ENCODE measurements at places on chromosomes 2 and 18.

- peak; percentile 4 for DNase-seq
Observed at GRCh38 chr2:151197184-151198108, 64.2 kb downstream of the RBM43 start.

GRCh38 chr2:142325870-142326269, 195.1 kb upstream of the LRP1B start:
- no peak for DNase-seq

- DNase-seq, result peak; percentile 56
Observed at GRCh38 chr2:191845248-191845715, 1.6 kb downstream of the CAVIN2 start.

DNA sequence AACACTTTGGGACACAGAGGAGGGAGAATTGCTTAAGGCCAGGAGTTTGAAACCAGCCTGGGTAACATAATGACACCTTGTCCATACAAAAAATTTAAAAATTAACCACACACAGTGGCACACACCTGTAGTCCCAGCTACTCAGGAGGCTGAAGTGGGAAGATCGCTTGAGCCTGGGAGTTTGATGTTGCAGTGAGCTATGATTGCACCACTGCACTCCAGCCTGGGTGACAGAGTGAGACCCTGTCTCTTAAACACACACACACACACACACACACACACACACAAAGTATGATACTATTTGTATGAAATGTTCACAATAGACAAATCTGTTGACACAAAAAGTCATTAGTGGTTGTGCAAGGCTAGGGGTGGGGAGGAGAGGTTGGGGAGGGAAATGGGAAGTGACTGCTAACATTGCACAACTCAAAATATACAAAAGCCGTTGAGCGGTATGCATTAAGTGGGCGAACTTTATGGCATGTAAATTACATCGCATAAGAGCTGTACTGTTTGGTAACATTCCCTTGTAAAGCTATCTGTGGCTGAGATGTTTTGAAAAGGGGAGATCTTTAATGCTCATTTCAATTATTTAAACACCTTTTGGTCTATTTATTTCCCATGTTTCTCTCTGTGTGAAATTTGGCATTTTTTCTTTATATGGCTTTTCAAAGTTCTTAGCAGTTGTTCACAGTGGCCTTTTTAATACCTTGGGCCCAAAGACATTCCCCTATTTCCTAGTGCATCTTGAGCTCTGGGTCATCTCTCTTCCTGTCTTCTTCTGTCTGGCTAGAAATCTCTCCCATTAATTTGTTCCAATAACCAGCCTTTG, 58.9 kb upstream of the ZNF516 start:
- peak; percentile 67 for DNase-seq

- DNase-seq, result no peak
Observed at GRCh38 chr2:67201521-67201920, 195.6 kb upstream of the ETAA1 start.

DNA sequence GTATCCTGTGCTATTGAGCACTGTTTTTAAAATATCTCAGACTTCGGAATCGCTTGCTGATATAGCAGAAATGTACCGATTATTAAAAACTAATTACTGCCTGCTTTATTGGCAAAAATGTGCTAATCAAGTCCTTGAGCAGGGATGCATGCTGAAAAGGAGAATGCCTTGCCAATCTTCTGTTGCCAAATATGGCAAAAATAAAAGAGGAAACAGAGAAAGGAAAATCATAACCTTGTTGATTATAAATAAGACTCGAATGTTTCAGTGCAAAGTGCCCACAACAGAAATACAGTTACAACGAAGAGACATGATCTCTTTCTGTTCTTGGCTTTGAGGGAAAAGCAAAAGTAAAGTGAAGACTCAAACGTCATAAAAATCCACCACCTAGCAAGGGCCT, 248.5 kb downstream of the TMEM182 start:
- DNase-seq, result no peak

DNA sequence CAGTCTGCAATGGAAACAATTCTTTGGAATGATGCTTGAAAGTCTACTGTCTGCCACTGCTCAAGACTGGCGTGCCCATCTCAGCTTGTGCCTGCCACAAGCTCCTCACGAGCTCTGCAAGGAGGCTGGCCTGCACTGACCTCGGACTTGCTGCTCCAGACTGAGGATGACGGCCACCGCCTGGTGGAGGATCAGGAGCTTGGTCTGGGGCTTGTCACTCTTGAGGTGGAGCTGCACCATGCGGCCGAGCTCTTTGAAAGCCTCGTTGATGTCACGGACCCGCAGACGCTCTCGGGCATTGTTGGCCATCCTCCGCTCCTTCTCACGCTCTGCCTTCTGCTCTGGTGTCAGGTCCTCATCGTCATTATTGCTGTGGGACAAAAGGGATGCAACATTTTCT, 269.4 kb upstream of the CCDC68 start:
- DNase-seq, result no peak

DNA sequence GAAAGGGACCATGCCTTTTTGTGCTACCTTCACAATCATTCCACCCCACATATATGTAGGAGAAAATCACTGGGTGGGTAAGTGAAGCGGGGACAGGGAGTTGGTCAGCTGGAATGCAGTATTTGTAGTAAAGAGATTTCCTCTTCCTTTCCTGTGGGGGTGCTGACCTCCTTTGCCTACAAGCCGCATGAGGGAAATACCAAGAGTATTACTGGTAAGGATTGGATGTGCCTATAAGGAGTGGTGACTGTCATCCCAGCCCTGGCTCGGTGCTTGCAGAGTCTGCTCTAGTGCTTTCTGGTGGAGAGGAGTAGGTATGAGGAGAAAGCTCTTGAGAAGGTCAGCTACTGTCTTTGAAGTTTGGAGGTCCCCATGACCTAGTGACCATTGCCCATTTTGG, 324.6 kb downstream of the HRH4 start:
- no peak for DNase-seq

DNA sequence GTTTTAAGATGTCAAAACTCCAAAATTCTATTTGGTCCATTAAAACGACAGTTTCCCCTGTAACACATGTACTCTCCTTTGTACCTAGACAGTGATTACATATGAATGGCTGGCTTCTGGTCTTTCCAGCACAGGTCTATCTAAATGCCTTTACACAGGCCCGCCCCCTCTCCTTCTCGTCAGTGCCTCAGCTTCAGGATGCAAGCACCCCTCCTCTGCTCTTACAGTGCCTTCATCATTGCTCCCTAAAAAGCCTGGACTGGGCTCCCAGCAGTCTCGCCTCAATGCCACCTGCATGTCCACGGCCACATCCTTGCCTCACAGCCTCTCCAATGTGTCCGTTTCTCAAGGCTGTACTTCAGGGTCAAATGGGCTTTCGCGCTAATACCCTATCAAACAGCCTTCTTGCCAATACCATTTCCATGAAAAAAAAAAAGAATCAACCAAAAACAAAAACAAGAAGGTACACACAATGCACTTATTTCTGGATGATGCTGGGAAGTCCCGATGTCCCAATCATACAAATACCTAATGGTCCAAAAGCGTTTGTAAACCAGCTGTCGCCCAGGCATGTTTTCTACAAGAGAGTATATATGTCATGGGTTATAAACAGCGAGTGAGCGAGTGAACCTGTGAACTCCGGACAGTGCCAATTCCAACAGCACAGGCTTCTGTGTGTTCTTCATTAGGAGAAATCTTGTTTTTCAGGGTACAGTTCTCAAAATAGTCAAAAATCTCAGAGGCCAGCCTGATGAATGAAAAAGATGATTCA, 77.2 kb downstream of the EIPR1 start:
- no peak for DNase-seq

DNA sequence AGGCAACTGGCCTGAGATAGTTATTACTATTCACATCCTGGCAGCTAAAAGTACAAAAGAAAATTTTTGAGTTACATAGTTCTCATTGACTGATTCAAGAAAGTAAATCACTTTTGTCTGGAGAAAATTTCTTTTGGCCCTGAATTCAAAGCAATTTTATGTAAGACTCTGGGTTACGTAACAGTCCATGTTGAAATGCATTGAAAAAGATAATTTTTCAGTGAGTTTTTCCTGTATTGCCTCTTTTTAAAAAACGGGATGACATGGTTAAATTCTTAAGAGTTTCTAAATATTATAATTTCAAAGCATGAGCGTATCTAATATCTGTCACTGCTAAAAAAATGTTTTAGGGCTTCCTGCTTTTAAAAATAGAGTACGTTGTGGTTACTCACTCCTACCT, 72.7 kb downstream of the ANKRD12 start:
- DNase-seq, result peak; percentile 69

- peak; percentile 38 for DNase-seq
Observed at GRCh38 chr2:15588329-15588919, 3.2 kb upstream of the DDX1 start.

DNA sequence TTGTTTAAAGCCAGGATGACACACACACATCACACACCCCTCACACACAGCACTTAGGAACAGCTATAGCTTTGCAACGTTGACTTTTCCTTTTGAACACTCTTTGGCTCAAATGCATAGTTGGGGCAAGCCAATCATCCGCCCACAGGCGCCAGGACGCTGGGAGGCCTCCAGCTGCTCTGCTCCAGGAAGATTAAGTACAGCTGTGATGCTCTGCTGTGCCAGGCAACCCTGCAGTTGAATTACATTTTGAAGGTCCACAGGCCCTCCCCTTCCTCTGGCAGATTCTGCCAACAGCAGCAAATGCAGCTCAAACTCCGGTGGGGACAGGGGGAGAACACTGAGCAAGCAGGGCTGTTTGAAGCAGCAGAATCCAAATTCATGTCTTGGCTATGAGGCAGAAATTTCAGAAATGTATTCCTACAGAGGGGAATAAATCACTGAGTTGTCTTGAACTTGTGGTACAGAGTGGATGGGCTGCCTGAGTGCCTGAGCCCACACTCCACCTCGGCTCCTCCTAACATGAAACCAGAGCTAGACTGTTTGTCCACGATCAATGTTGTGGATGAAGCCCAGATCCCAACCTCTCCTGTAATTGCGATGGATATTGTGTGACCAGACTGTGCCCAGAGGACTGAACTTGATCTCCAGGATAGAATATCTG, 86.5 kb upstream of the PPP1CB start:
- peak; percentile 87 for DNase-seq

DNA sequence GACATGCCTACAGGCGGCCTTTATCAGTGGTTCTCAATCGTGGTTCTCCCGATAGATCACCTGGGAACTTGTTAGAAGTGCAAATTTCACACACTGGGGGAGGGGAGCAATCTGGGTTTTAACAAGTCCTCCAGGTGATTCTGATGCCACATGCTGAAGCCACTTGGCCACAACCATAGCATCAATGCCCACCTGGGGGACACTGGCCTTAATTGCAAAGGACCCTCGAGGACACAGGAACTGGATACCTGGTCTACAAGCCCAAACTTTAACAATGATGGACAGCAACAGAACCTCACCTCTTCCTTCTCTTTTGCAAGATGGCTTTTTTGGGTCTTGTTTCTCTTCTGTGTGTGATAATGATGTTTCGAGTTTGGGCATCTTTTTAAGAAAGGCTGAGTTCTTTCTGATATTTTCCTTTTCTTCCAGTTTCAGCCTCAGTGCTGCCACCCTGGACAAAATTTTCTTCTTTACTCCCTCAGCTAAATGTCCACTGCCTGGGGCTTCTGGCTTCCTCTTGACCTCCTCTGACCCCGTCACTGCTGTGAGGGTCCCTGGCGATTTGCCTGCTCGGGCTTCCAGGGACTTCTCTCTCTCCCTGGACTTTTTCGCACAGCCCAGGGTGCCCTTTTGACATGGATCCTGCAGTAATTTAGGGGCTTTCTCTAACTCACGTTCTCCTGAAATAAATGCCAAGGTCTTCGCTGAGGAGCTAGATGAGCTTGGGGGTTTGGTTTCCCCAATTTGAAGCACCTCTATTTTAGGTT, 94.2 kb downstream of the ALPK2 start:
- no peak for DNase-seq

DNA sequence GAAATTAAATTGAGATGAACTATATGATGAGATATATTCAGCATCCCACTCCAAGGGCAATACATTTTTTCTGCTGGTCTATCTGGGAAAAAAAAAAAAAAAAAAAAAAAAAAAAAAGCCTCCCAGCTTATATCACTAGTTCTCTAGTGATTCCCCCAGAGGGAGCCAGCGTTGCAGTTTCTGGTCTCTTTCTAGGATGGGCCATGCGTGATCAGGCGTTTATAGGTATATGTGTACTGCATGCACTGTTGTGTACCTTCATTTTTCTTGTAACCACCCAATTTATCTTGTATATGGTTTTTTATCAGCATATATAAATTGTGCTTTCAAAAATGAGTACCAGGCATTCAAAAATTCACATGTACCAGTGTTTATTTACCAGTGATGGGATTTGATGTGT, 35.1 kb downstream of the DCDC2C start:
- no peak for DNase-seq

DNA sequence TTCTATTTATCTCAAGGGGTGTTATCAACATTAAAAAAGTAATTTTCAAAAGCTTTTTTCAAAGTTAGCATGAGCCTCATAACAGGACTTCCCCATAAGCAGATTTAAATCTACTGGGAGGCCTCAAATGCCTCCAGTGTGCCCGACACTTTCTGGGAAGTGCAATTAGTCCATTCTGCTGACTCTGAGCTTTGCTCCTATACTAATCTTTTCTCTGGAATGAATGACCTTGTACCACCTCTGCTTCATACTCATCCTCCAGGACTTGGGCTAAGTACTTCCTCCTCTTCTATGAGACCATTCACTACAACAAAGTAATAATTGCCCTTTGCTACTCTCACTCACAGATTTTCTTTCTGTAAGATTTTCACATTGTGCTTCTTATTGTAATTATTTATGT, 111.1 kb downstream of the RIT2 start:
- DNase-seq, result no peak

DNA sequence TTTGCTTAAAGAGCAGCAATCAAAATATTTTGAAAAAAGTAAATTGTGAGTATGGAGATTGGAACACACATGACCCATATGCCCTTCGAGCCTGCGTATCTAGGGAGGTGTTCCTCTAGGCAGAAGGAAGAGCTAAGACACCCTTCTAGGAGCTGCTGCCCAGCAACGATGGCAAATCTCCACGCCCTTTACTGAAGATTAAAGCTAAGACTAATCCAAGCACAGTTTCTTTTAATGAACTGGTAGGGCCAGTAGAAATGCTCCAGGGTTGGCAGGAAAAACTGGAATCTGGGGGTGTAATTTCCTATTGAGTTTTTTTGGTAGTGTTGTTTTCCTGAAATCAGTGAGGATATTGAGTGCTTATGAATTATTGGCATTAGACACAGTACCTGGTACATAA, 712 bp upstream of the SERPINB13 start:
- no peak for DNase-seq

GRCh38 chr2:99748344-99748743, 258.5 kb upstream of the REV1 start:
- DNase-seq, result no peak

DNA sequence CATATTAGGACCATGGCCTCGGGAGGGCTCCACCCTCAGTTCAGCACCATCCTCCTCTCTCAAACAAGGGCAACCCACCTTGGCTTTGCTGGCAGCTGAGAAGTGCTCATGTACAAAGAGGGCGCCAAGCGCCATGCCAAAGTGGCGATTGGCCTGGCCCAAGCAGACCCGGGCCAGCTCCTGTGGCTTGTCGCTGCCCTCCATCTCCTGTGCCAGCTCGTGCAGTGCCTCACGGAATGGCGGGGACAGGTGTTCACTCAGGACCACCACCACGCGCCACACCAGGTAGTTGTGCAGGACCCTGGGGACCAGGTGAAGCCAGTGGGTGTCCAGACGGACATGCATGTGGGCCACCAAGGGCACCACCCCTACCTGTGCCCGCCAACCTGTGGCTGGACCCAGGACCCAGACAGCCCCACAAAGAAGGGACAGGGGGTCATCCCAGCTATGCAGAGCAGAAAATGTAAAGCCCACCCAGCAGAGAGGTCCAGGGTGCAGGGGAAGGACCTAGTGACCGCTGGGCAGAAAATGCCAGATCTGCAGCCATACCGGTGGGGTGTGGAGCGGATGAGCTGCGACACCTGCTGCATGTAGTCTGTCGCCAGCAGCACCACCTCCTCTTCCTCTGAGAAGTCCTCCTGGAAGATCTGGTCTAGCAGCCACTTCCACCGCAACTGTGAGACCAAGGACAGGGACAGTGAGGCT, 3.6 kb downstream of the ECEL1 start:
- DNase-seq, result no peak

Data from fibroblast of gingiva (primary cell).